ENCODE measurements at places on chromosomes 3 and 15. TPM values are rescaled to one million over a fixed set of nuclear protein-coding genes. Genes with fewer than 3 reads are reported as not detected.

DNA sequence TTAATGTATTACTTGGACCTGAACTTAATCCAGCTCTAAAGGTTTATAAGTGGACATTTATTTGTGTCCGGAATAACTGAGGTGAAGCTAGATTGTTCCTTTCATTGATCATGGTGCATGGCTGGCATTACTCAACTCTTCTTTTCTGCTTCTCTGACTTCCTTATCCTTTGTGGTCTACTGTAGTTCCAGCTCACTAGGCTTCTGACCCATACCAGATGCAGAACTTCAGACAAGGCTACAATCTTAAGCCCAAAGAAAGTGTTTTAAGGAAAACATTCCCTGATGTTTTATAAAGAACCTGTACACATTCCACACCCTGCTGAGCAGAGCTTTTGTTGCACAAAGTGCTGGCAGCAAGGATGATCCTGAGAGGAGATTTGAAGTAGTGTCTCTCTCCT, 250.8 kb upstream of the TGFBR2 start:
- H3K4me3 ChIP-seq, result no peak overlapping the region
- H3K27ac ChIP-seq, result no peak overlapping the region
- no peaks in the 10 kb centered on the region for H3K36me3 ChIP-seq
- DNase-seq, result no peak

DNA sequence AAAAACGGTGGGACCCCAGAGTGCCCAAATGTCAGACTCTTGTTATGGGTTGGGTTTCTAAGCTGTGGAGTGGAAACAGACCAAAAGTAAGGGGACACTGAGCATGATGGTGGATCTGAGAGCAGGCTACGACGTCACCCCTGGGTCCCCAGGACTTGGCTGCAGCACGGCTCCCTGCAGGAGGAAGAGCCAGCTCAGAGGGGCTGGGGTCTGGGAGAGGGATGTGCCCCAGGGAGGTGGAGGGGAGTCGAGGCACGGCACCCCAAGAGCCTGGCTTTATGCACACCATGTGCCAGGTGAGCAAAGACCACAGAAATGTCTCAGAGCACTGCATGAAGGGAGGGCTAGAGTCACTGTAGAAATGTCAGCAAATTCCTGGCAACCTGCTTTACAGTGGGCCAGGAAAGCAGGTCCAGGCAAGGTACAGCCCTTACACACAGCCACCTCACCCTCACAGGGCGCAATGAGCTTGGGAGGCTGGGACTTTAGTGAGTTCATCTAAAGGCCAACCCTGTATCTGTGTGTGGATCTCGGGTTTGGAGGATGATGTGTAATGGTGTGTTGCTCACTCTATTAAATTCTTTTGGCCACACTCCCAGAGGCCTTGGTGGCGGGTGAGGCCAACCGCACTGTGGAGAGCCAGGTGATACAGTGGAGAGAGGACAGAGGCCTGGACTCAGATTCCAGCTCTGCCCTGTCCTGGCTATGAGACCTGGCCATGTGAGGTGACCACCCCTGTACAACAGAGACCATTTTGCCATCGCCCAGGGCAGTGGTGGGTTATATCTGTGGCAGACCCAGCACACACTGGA, 14.1 kb downstream of the CTSH start:
- H3K27ac ChIP-seq, result no peak overlapping the region
- H3K27me3 ChIP-seq, result no peaks in the 10 kb centered on the region
- no peak overlapping the region for H3K4me3 ChIP-seq
- H3K4me1 ChIP-seq, result peaks cover 1% of the 10 kb centered on the region

- H3K36me3 ChIP-seq, result no peaks in the 10 kb centered on the region
- H3K4me3 ChIP-seq, result no peak overlapping the region
- no peak overlapping the region for H3K27ac ChIP-seq
Measured at GRCh38 chr15:40398413-40398873, 7.2 kb upstream of the IVD start.

- H3K36me3 ChIP-seq, result no peaks in the 10 kb centered on the region
- no peak overlapping the region for H3K27ac ChIP-seq
- H3K4me1 ChIP-seq, result peaks cover 5% of the 10 kb centered on the region
Measured at GRCh38 chr15:62057341-62057980, 2.8 kb downstream of the VPS13C start.

DNA sequence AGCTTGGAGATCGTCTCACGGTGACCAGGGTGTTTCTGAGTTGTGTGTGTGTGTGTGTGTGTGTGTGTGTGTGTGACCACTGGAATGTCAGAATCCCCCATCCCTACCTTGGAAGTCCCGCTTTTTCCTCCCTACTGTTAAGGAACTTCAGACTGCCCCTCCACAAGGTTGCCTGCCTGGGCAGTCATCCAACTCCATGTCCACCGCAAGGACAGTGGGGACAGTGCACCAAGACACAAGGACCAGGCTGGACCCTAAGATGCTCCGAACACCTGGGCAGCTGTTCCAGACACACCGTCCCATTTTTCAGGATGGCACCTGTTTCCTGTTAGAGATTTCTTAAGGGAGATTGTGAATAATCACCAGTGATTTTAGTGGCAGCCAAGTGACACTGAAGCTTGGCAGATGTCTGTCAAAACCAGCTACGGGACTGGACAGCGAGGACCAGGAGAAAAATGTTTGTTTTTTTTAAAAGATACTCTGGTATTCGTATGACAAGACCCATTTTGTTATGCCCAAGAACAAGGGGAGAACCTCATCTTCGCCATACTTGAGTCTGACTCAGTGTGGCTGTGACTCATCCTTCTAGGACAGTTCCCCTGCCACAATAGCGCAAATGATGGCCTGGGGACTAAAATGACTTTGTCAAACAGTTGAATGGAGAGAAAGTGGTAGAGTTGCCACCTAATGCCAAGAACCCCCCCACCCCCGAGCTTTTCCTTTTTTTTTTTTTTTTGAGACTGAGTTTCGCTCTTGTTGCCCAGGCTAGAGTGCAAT, 15.5 kb downstream of the PAQR9 start:
- H3K27ac ChIP-seq, result no peak overlapping the region
- H3K4me1 ChIP-seq, result no peaks in the 10 kb centered on the region
- DNase-seq, result no peak
- H3K36me3 ChIP-seq, result no peaks in the 10 kb centered on the region

- no peak overlapping the region for H3K27ac ChIP-seq
- no peak overlapping the region for H3K4me3 ChIP-seq
- DNase-seq, result no peak
- H3K4me1 ChIP-seq, result no peaks in the 10 kb centered on the region
- no peaks in the 10 kb centered on the region for H3K27me3 ChIP-seq
Measured at GRCh38 chr15:30046430-30046829, 36.3 kb upstream of the GOLGA8J start.

DNA sequence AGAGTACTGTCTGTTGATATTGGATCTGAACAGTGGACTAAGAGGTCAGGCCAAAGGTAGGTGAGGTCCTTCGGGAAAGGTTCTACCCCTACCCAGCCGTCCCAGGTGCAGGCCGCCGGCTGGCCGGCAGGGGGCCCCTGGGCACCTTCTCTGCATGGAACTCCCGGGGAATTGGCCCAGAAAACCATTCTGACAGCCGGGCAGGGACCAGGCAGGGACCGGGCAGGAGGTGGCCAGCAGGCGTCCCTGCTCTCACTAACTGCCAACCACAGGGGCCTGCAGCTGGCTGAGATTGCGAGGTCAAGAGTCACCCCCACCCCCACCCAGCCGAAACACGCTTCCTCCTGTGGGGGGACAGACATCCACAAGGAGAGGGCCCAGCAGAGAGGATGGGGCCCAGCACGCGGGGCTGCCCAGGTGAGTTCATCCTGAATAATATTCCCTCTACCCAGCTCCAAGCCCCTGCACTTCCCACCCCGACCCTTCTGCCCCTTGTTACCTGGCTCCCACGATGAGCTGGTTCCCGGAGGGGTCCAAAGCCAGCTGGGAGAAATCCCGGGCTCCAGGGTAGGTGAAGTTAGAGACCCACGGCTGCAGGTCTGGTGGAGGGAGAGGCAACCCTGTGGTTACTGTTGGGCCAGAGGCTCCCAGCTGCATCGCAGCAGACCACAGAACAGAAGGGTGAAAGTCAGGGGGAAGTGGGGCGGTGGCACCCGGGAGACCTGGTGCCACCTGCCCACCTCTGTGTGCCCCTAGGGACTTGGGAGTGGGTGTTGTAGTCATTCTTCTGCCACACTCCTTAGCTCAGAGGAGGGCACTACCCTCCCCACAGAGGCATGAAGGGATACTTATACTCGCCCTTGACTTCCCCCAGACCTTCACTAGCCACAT, 84.4 kb downstream of the SEMA5B start:
- H3K36me3 ChIP-seq, result no peaks in the 10 kb centered on the region
- DNase-seq, result peak; percentile 56
- no peak overlapping the region for H3K4me3 ChIP-seq
- no peaks in the 10 kb centered on the region for H3K27me3 ChIP-seq

GRCh38 chr3:177182352-177182751, 14.9 kb downstream of the TBL1XR1 start:
- no peak overlapping the region for H3K27ac ChIP-seq
- no peak overlapping the region for H3K4me3 ChIP-seq
- no peaks in the 10 kb centered on the region for H3K36me3 ChIP-seq
- no peak for DNase-seq
- H3K27me3 ChIP-seq, result no peaks in the 10 kb centered on the region

- peak; percentile 40 for DNase-seq
- H3K27me3 ChIP-seq, result peaks cover 4% of the 10 kb centered on the region
- H3K36me3 ChIP-seq, result no peaks in the 10 kb centered on the region
- no peak overlapping the region for H3K27ac ChIP-seq
Measured at GRCh38 chr15:74128785-74129585, 1.4 kb upstream of the ISLR2 start.

DNA sequence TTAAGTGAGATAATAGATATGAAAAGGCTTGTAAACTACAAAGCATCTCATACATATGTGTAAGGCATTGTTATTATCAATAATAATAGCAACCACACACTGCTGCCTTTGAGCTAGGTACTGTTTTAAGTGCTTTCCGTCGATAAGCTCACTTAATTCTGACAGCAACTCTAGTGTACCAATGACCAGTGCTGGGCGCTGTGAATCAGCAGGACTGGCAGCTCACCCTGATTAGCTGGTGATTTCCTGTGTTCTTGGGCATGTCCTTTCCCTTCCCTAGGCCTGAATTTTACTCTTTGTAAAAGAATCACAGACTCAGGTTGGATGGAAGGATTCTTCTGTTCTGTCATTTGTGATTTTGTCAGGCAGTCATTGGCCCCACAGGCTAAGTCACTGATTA, 215.6 kb downstream of the LPP start:
- no peak overlapping the region for H3K4me3 ChIP-seq
- DNase-seq, result no peak
- H3K36me3 ChIP-seq, result no peaks in the 10 kb centered on the region
- H3K27ac ChIP-seq, result no peak overlapping the region
- peaks cover 2% of the 10 kb centered on the region for H3K4me1 ChIP-seq

GRCh38 chr3:52819936-52820335, 10.5 kb downstream of the ITIH4 start:
- DNase-seq, result no peak
- H3K4me1 ChIP-seq, result no peaks in the 10 kb centered on the region
- H3K27me3 ChIP-seq, result no peaks in the 10 kb centered on the region
- no peaks in the 10 kb centered on the region for H3K36me3 ChIP-seq
- H3K4me3 ChIP-seq, result no peak overlapping the region
- H3K27ac ChIP-seq, result no peak overlapping the region

- no peak for DNase-seq
- H3K4me1 ChIP-seq, result no peaks in the 10 kb centered on the region
- H3K27me3 ChIP-seq, result no peaks in the 10 kb centered on the region
- H3K4me3 ChIP-seq, result no peak overlapping the region
- no peaks in the 10 kb centered on the region for H3K36me3 ChIP-seq
Measured at GRCh38 chr3:146598535-146598934, 6.6 kb downstream of the PLSCR5 start.

GRCh38 chr3:196741249-196741889, 1.7 kb downstream of the PAK2 start:
- H3K36me3 ChIP-seq, result no peaks in the 10 kb centered on the region
- H3K4me1 ChIP-seq, result peaks cover 7% of the 10 kb centered on the region
- peak overlapping the region; percentile 95 for H3K27ac ChIP-seq
- H3K27me3 ChIP-seq, result no peaks in the 10 kb centered on the region
- DNase-seq, result no peak

DNA sequence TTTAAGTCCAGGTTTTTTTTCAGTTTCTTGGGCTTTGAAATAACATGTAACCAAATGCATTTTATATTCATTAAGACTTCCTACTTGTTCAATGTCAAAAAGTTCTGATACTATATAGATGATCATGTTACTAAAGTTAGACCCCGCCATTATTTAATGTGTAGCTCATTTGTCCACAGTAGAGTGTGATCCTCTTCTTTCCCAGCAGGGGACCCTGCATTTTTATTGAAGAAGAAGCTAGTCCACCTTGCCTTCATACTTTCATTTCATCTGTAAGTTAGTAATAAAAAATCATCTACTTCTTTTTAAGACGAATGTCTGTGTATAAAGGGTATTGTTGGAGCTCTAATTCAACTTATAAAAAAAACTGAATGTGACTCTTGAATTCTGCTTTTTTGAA, 404.6 kb downstream of the SI start:
- H3K4me3 ChIP-seq, result no peak overlapping the region
- H3K36me3 ChIP-seq, result no peaks in the 10 kb centered on the region
- no peaks in the 10 kb centered on the region for H3K27me3 ChIP-seq
- no peaks in the 10 kb centered on the region for H3K4me1 ChIP-seq
- no peak for DNase-seq
- no peak overlapping the region for H3K27ac ChIP-seq

DNA sequence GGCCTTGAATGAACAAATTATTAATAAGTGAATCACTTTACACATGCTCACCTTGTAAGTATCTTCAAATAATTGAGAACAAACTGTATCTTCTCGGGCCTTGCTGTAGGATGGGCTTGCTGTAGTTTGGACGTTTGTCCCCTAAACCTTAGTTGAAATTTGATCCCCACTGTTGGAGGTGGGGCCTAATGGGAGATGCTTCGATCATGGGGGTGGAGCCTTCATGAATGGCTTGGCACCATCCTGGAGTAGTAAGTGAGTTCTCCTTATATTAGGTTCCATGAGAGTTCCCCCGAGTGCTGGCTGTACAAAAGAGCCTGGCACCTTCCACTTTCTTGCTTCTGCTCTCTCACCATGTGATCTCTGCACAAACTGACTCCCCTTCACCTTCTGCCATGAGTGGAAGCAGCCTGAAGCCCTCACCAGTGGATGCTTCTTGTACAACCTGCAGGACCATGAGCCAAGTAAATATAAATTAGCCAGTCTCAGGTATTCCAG, 29.3 kb downstream of the PIGB start:
- H3K27ac ChIP-seq, result no peak overlapping the region
- H3K4me1 ChIP-seq, result no peaks in the 10 kb centered on the region
- H3K36me3 ChIP-seq, result no peaks in the 10 kb centered on the region

Gene GOLGA8R
- 7.8 TPM for total RNA-seq

Gene USP13
- 19.0 TPM for total RNA-seq

Gene CCDC9B
- total RNA-seq, result 12.7 TPM

Gene MORC1
- 0.18 TPM for total RNA-seq

Gene PRKCI
- 35.7 TPM for total RNA-seq

Gene TM4SF1
- 61.0 TPM for total RNA-seq

Gene POPDC2
- total RNA-seq, result 2.4 TPM

Gene GATM
- 185 TPM for total RNA-seq

Gene GLCE
- total RNA-seq, result 20.4 TPM

Gene UBA5
- 33.8 TPM for total RNA-seq

Gene TRH
- total RNA-seq, result 0.81 TPM

Measured in ovary (tissue), 10 donors.